ENCODE measurements at places on chromosomes 1 and 21. TPM values are rescaled to one million over a fixed set of nuclear protein-coding genes. Genes with fewer than 3 reads are reported as not detected.
A peak's percentile ranks its signal among the peaks of the same experiment; 100 is the strongest.

OR2L8 gene
- not detected for total RNA-seq

TCHH gene
- under 0.01 TPM for total RNA-seq

SLC37A1 gene
- total RNA-seq = 11.5 TPM

C1orf226 gene
- 0.13 TPM for total RNA-seq

ATP6V1G3 gene
- 0.25 TPM for total RNA-seq

CD160 gene
- not detected for total RNA-seq

PCP4 gene
- total RNA-seq = not detected

GRCh38 chr21:45819478-45820170 lies 161.9 kb upstream of the COL6A1 start:
- DNase-seq = no peak

DNA sequence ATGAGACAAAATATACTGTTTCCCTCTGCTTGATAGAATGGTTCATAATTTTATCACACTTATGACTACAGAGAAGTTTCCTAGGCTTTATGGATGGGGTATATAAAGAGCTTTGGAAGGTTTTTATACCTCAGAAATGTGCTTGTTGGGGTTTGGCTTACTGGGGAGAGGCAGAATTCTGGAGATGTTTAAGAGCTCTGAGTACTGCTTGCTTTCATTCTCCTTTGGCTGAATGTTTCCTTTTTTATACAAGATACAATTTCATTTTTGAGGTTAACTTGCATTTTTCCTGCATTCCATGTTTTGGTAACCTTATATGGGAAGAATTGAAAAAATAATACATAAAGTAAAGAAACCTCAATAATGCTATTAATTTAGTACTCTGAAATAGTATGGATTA lies 157.7 kb upstream of the COL11A1 start:
- DNase-seq = no peak

DNA sequence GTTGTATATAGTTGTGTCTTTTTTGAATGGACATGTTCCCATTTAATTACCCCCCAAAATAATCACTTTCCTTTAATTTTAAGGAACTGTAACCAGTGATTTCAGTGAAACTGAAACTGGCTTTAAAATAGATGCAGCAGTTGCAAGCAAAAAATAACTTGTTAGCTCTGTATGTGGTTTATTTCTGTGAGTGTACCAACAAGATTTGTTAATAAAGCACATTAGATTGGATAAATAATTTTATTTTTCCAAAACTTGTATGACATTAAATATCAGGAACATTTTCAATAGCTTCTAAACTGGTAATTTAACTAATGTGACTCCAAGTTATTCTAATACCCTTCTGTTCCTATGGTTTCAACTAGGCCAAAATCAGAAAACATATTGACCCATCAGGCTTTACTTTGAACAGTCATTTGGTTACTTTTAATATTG lies 184.3 kb upstream of the CACYBP start:
- DNase-seq = no peak

GRCh38 chr1:181905944-181906597 lies 155.4 kb downstream of the ZNF648 start:
- DNase-seq = no peak

DNA sequence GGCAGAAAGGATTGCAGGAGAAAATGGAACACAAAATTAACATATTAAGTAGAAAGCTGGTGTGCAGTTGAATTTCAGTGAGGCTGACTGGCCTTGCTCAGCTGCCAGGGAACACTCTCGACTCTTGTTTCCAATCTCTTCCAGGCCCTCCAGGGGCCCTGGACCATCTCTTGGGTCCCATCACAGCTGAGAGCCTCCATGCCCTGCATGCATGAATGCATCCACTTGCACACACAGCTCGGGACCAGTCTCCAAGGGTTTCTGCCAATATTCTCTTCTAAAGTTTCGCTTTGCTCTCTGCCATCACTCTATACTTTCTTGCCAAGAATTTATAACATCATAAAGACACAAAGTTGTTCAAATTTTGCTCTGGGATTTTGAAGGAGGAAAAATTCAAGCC lies 200.3 kb downstream of the DSCAM start:
- no peak for DNase-seq

- no peak for DNase-seq
Measured at GRCh38 chr1:201968202-201968925, 13.1 kb downstream of the TIMM17A start.

DNA sequence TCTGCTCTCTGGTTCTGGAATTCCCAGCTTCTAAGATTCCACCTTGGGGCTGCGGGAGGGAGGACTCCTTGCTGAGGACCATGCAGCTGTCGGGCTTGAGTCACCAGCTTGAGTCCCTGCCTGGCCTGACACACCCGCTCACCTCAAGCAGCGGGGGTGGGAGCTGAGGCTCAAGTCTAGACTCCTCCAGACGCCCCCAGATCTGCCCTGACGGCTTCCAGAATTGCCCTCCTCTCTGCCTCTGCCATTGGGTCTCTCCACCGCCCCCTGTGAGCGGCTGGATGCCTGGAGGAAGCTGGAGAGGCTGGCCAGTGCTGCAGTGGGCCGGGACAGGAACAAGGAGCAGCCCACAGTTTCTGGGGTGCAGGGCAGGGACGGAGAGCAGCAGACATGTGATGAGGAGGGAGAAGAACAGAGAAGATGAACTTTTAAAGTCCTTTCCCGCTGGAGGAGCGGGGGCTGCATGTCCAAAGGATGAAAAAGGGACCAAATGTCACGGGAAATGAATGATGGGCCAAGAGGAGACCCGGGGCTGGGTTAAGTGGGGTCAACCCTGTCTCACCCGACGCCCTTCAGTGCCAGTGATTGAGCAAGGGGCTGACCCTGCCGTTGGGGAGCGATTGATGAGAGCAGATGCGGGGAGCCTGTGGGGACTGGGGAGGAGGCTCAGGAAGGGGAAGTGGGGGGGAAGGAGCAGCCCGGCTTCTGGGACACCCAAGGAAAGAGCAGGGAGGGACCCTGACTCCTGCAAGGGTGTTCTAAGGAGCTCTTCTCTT lies 13.5 kb downstream of the CRABP2 start:
- no peak for DNase-seq

DNA sequence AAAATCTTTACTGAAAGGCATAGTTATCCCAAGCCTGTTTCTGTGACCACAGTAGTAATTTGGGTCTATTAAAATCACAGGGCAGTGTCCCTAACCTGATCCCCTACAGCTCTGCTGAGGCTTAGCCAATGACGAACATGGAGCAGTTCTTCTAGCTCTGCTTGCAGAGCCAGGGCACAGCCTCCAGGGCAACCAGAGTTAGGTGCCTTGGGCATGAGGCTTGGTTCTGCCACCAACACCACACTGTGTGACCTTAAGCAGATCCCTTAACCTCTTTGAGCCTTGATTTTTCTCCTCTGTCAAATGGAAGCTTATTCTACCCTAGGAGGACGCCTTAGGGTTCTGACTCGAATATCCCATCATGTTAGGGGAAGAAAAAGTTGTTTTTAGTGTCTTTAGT lies 86.7 kb upstream of the TLR5 start:
- no peak for DNase-seq

GRCh38 chr1:36889478-36890226 lies 144.7 kb downstream of the GRIK3 start:
- no peak for DNase-seq

DNA sequence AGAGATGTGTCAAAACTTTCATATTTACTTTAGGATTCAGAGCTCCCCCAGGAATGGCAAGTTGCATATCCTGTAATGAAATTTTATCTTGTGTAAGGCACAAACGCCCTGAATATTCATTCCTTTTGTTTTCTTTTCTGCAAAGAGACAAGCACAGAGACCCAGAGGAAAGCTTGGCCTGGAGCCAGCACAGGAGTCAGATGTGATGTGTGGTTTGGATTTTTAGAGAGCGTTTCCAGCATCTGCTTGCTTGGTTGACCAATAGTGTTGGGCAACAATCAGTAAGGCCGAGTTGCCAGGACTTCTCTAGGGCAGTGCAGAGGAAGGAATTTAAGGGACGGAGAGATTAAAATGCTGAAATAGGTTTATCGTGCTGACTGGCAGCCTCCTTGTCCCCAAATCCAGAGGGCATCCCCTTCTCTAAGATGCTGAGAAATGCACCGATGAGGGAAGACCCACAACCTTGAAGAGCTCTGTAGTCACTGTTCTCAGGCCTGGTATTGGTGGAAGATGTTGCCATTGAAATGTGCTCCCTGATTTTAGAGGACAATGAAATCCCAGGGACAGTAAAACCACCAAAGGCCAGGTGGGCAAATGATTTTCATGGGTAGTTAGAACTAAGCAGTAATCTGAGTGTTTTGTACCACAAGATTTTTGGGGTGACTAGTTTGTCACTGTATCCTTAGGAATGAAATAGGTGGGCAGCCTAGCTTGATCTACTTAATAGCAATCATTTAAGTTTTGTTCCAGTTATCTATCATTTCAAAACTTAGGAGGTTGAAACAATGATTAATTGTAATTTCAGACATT lies 37.9 kb upstream of the RHOU start:
- peak; percentile 35 for DNase-seq

DNA sequence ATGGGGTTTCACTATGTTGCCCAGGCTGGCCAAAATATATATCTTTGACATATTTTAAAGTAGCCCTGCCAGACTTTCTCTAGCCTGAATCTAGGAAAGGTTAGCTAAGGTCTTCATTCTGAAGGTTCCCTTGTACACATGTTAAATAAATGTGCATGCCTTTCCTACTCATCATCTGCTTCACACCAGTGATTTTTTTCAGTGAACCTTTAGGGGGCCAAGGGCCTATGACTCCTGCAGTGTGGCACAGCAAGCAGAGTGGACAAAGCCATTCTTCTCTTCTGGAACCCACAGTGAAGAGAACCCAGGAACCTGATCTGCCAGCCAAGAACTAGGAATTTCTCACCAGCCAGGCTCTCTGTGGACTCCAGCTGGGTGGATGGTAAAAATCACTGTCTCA lies 22.9 kb downstream of the CBR1 start:
- DNase-seq = no peak

DNA sequence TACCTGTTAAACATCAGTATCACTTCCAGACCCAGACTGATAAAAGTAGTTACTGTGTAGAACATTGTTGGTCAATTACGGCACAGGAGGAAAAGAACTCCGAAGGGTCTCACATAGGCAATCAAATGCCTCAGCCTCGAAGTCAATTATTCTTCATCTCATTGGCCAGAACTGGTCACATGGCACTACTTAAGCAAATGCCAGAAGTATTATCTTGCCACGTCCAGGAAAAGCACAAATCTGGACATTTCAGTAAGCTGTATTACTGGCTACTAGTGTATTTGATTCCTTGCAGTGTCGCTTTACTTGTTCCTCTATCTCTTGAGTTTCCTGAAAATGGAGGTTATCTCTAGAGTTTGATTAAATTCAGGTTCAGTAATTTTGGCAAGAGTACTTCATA lies 24.4 kb downstream of the DIO1 start:
- DNase-seq = no peak

DNA sequence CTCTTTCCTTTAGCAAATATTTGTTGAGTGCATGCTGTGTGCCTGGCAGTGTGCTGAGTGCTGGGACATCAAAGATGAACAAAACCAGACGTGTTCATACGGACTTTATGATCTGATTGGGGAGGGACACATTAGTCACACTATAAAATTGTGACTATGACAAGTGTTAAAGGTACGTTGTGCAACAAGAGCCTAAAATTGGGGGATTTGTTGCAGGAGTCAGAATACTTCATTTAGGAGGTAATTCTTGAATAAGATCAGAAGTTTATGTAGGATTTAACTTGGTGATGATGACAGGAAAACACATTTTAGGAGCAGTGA lies 29.6 kb downstream of the B3GALT2 start:
- DNase-seq = no peak

GRCh38 chr1:110309767-110310166 lies 29.4 kb upstream of the RBM15 start:
- no peak for DNase-seq

DNA sequence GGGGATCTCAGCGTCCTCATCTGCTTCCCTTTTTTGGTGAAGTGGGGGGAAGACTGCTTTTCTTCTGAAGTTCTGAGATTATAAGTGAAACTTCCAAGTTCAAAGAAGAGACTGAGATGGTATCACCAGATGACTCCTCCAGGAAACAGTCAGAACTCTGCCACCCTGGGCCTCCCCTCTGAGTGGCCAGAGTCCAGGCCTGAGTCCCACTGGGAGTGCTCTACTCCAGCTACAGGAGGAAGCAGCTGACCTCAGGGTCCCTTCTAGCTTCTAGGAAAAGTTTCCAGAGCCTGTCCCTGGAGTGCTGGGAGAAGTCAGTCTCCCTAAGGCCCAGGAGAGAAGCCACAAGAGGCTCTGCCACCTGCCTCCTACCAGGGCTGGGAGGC lies 104.7 kb downstream of the CASZ1 start:
- no peak for DNase-seq

GRCh38 chr1:67721650-67722291 lies 36.8 kb downstream of the GADD45A start:
- DNase-seq = no peak

GRCh38 chr1:183279835-183280234 lies 93.8 kb downstream of the LAMC2 start:
- no peak for DNase-seq

DNA sequence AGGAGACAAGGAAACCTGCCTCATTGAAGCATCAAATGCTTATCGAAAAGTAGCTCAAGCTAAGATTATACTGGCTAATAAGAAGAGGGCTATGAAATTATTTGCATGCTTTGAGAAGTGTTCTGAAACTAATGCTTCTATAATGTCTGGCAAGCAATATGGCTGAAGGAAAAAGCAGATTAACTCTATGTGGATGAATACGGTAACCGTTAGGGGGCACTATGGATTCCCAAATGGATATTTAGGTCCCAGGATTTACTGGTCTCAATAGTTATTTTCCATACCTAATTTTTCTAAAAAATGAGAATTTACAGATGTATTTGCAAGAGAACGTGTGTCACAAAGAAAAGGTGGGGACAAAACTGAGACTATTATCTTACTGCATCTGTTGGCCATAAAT lies 34.6 kb upstream of the RRP15 start:
- peak; percentile 1 for DNase-seq

GRCh38 chr21:41216486-41216885 lies 48.5 kb downstream of the BACE2 start:
- DNase-seq = no peak
